ENCODE measurements at places on chromosomes 6 and 20.

DNA sequence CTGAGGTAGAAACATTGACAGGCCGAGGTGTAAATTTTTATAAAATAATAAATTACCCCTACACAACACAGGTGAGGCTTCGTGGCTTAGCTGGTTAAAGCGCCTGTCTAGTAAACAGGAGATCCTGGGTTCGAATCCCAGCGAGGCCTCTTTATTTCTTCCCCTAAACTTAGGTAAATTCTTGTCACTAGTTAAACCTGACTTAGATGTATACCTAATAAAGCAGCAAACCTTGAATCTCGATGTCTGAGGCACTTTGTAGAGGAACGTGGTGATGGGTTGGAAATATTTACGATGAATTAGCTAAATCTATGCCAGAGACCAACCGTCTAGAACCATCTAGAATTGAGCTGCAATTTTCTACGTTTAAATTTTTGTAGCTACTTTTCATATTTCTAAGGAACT lies 185.6 kb downstream of the OR2B2 start:
- no peak for DNase-seq

DNA sequence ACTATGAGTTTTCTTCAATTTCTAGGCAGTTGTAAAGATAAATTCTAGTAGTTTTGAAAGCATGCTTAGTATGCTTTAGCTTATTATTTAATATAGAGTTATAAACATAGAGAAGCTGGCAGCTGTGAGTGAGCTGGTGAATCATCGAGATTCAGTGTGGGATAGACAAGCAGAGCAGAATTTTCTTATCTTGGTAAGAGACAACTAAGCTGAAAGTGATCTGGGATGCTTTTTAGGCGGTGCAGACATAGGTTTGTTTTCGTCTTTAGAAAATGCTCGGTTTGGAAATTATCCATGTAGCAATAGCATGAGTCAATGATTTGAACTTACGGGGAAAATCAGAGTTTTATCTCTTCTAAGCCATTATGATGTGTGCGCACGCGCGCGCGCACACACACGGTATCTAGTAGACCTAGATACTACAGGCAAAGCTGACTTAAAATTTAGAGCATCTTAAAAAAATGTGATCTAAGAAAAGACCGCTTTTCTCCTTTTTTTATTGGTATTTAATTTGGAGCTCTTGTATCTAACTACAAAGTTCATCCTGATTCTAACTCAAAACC lies 128.3 kb upstream of the MAP3K7 start:
- no peak for DNase-seq

DNA sequence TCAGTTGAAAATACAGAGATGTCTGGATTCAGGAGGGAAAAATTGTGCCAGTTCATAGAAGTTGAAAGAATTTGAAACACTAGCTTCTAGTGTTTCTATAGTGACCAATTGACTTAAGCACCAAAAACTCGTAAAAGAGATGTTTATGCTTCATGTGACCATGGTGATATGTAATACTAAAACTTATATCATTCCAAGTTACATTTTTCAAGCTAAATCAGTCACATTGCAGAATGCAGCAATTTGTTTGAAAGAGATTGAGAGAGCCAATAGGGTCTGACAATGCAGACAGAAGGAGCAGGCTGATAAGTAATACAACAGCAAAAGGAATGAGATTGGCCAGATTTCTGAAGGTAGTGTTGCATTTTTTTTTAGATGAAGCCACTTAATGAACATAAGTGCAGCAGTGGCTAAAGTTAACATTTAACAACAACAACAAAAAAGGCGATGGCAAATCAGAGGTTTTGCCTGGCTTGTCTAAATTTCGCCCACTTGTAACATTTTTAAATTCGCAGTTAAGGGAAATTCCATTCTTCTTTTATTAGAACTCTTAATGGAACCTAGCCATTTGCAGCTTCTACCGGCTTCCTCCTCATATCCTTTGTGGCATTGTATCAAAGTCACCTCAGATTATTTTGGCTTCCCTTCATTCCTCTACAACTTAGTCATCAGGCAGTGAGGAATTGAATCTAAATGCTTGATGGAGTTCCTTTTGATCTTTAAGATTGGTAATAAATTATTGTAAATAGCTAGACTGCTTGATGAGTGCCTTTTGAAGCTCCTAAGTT lies 484.0 kb upstream of the SOX4 start:
- DNase-seq: no peak

DNA sequence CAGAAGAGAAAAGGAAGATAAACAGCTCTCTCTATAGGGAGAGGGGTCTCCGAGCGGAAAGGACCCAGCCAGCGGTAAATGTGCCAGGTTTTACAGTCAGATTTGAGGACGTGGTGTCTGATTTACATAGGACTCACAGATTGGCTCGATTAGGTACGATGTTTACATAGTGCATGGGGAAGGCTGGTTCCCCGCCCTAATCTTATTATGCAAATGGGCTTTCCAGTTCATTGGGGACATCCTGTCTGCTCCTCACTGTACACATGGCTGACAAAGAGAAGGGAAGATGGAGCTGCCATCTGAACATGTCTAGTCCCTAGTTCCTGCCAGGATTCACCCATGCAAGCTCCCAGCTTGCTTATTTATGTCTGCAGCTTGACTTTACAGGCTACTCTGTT lies 119.9 kb downstream of the RNF144B start:
- DNase-seq: no peak

- DNase-seq: no peak
These were observed 186.7 kb upstream of the PDE10A start for GRCh38 chr6:165849534-165850430.

GRCh38 chr6:6629402-6629801 lies 40.9 kb downstream of the LY86 start:
- no peak for DNase-seq

- no peak for DNase-seq
These were observed 21.7 kb downstream of the RIPK1 start for GRCh38 chr6:3090013-3090412.

GRCh38 chr6:56009636-56010035 lies 134.2 kb upstream of the BMP5 start:
- DNase-seq: no peak

DNA sequence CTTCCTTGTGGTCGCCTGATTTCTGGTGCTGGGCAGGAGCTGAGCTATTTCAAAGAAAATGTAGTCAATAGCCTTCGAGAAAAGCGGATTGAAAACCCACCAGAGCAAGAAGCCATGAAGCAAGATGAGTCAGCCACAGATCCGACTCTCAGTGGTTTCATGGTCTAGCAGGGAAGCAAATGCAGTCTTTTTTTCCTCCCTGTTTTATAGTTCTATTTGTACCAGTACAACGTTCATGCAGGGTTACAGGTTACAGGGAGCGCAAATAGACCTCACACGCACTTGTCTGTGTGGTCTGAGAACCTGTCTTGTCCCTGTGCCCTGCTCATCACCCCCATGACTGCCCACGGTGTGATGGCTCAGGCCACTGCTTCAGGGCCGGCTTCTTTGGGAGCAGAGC lies 309.8 kb upstream of the SUPT3H start:
- DNase-seq: no peak

- no peak for DNase-seq
These were observed 88.0 kb upstream of the RPS6KA2 start for GRCh38 chr6:166715065-166715464.

DNA sequence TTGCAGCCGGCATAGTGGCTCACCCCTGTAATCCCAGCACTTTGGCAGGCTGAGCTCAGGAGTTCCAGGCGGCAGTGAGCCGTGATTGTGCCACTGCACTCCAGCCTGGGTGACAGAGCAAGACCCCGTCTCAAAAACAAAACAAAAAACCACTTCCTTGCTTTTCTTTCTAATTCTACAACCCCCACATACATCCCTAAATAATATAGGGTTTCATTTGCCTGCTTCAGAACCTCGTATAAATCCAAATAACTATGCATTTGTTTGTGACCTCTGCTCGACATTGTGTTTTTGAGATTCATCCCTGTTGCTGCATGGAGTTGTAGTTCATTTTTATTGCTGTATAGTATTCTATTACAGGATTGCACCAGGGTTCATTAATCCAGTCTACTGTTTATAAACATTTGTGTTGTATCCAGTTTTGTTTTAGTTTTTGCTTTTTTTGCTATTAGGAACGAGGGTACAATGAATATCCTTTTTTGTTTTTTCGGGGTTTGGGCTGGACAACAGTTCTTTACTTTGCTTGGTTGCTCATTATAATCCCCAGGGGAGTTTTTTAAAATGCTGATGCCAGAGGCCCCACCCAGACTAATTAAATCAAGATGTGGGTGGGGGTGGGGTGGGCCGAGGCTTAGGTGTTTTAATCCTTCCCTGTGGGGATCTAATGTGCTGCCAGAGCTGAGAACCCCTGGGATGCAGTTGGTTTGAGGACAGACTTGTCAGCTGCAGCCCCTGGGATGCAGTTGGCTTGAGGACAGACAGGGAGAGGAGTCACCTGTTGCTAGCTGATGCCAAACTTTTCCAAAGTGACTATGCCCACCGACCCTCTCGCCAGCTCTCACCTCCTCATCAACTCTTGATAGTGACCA lies 2.4 kb upstream of the SNAI1 start:
- DNase-seq: no peak

All from naive thymus-derived CD8-positive, alpha-beta T cell (primary cell).